Activated CD8-positive, alpha-beta T cell treated with anti-CD3 and anti-CD28 coated beads for 36 hours (primary cell): ENCODE measurements at places on chromosomes 7 and 10. TPM values are rescaled to one million over a fixed set of nuclear protein-coding genes. Genes with fewer than 3 reads are reported as not detected.
A peak's percentile ranks its signal among the peaks of the same experiment; 100 is the strongest.

DNA sequence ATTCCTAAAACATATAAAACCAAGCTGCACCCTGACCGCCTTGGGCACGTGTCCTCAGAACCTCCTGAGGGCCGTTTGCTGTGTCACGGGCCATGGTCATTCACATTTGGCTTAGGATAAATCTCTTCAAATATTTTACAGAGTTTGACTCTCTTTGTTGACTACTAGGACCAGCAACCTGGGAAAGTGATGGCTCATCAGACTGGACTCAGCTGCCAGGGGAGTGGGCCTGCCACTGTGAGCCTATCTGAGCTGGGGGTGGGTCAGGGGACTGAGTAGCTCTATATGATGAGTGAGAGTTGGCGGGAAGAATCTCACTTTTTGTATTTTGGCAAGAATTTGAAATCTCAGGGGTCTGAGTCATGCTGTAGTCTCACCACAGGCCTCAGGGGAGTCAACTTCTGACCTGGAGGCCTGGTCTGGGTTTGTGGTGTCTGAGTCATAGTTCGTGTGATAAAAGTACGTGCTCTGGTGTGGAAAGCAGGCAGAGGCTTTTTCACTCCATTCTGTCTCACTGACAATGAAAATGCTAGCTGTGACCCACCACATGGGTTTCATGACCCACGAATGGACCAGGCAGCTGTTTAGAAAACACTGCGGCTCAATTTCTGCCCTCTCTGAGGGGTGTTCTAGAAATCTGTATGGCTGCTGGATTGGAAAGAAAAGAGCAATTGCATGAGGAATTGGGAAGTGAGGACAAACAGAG lies 4.2 kb upstream of the UPP1 start:
- peaks cover 5% of the 10 kb centered on the region for H3K36me3 ChIP-seq
- peak overlapping the region; percentile 89 for H3K27ac ChIP-seq
- DNase-seq, result peak; percentile 93
- peaks cover 54% of the 10 kb centered on the region for H3K4me1 ChIP-seq
- H3K4me3 ChIP-seq, result peak overlapping the region; percentile 39

DNA sequence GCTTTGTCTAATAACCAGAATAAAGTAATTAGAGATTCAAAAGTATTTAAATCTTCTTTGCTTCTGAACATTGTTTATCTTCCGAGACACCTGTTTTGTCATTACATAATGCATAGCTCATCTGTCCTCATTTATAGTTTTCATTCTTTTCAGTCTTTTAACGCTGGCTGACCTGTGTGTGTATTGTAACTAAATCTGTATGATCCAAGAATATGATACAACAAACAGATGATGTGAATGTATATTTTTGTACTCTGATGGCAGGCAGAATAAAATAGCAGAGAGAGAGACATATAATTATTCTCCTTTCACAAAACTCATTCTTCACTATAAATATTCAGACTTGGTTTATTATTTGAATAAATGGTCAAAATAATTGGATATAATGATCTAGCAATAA lies 80.6 kb downstream of the ORC5 start:
- no peak for DNase-seq
- H3K36me3 ChIP-seq, result peaks cover 56% of the 10 kb centered on the region
- no peaks in the 10 kb centered on the region for H3K27me3 ChIP-seq
- H3K4me1 ChIP-seq, result no peaks in the 10 kb centered on the region
- H3K27ac ChIP-seq, result no peak overlapping the region

- no peak overlapping the region for H3K27ac ChIP-seq
- H3K36me3 ChIP-seq, result peaks cover 8% of the 10 kb centered on the region
- DNase-seq, result no peak
- no peaks in the 10 kb centered on the region for H3K27me3 ChIP-seq
- peaks cover 8% of the 10 kb centered on the region for H3K4me1 ChIP-seq
Observed at GRCh38 chr10:92142949-92143348, 147.9 kb downstream of the CPEB3 start.

- no peak for DNase-seq
- H3K36me3 ChIP-seq, result no peaks in the 10 kb centered on the region
- no peak overlapping the region for H3K27ac ChIP-seq
- no peaks in the 10 kb centered on the region for H3K27me3 ChIP-seq
- H3K4me3 ChIP-seq, result no peak overlapping the region
- no peaks in the 10 kb centered on the region for H3K4me1 ChIP-seq
Observed at GRCh38 chr7:3415861-3416312, 114.8 kb downstream of the SDK1 start.

GRCh38 chr10:119872610-119872859 lies at the start of gene MCMBP:
TSS of gene MCMBP (minus strand) at chr10:119872843. CDS start at chr10:119872584, 259 bp downstream.
- H3K4me1 ChIP-seq, result peaks cover 37% of the 10 kb centered on the region
- H3K4me3 ChIP-seq, result peak within 1 kb of the TSS; percentile 94
- DNase-seq, result no peak
- peaks cover 14% of the 10 kb centered on the region for H3K36me3 ChIP-seq
- peak within 1 kb of the TSS; percentile 91 for H3K27ac ChIP-seq
- H3K27me3 ChIP-seq, result no peaks in the 10 kb centered on the region

DNA sequence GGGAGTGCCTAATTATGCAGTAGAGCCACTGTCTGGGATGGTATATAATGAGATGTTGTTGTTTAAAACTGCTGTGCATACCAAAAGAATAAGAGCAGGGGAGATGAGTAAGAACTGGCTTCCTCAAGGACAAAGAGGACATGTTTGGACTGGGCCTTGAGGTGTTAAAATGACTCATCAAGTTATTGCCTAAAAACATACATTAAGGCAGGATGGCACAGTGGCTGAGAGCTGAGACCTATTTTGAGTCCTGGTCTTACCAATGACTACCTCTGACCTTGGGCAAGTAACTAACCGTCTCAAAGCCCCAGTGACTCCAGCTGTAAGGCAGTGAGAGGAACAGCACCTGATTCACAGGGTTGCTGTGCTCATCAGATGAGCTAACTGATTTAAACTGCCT lies 71.1 kb downstream of the CFAP58 start:
- no peak overlapping the region for H3K27ac ChIP-seq
- H3K36me3 ChIP-seq, result no peaks in the 10 kb centered on the region
- no peak overlapping the region for H3K4me3 ChIP-seq
- DNase-seq, result peak; percentile 8
- no peaks in the 10 kb centered on the region for H3K27me3 ChIP-seq
- no peaks in the 10 kb centered on the region for H3K4me1 ChIP-seq

DNA sequence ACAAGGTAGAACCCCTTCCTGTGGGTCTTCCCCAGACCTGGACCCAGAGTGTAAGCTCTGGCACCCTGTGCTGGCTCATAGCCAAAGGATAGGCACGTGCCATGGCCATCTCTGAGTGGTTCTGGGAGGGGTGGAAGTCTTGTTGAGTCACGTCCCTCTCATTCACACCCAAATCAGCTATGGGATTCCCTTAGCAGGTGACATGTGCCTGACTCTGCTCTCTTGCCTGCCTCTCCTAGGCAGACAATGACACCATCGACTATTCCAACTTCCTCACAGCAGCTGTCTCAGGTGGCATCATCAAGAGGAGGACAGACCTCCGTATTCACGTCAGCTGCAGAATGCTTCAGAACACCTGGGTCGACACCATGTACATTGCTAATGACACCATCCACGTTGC lies 59.8 kb downstream of the C10orf120 start:
- no peaks in the 10 kb centered on the region for H3K4me1 ChIP-seq
- H3K27ac ChIP-seq, result no peak overlapping the region
- H3K4me3 ChIP-seq, result no peak overlapping the region
- no peaks in the 10 kb centered on the region for H3K36me3 ChIP-seq
- H3K27me3 ChIP-seq, result peaks cover 7% of the 10 kb centered on the region
- no peak for DNase-seq

GRCh38 chr7:27174874-27175625 lies 930 bp upstream of the HOXA10 start:
- H3K36me3 ChIP-seq, result no peaks in the 10 kb centered on the region
- H3K27me3 ChIP-seq, result peaks cover 72% of the 10 kb centered on the region
- H3K4me3 ChIP-seq, result peak overlapping the region; percentile 12

- no peak within 1 kb of the TSS for H3K4me3 ChIP-seq
- no peaks in the 10 kb centered on the region for H3K36me3 ChIP-seq
- H3K27ac ChIP-seq, result no peak within 1 kb of the TSS
- no peak for DNase-seq
- H3K4me1 ChIP-seq, result peaks cover 2% of the 10 kb centered on the region
Observed at GRCh38 chr7:45888185-45888992, at the start of gene IGFBP1. TSS of gene IGFBP1 (plus strand) at chr7:45888488. CDS start at chr7:45888653, 165 bp downstream.

- H3K27me3 ChIP-seq, result peaks cover 5% of the 10 kb centered on the region
- H3K27ac ChIP-seq, result no peak overlapping the region
- H3K36me3 ChIP-seq, result no peaks in the 10 kb centered on the region
Observed at GRCh38 chr10:127266431-127266830, 70.0 kb upstream of the INSYN2A start.

DNA sequence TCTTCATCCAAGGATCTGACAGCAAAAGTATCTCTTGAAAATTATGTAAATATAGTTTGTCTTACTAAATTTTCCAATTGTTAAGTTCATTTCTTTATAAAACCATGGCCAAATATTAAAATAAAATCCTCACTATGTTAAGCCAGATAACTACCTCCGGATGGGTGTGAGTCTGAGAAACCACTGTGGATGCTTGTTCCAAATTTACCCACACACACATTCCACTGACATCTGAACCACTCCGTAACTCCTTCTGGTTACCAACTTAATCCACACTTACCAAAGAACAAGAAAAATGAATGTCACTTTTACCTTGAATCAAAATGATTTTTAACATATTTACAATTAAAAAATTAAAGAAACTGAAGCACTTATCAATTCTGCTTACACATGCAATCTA lies 19.7 kb downstream of the CYTH3 start:
- no peaks in the 10 kb centered on the region for H3K36me3 ChIP-seq
- peaks cover 38% of the 10 kb centered on the region for H3K4me1 ChIP-seq
- DNase-seq, result no peak
- H3K4me3 ChIP-seq, result no peak overlapping the region
- no peak overlapping the region for H3K27ac ChIP-seq
- peaks cover 18% of the 10 kb centered on the region for H3K27me3 ChIP-seq

GRCh38 chr7:150953061-150953997 lies 24.8 kb downstream of the KCNH2 start:
- H3K4me1 ChIP-seq, result peaks cover 4% of the 10 kb centered on the region
- no peaks in the 10 kb centered on the region for H3K36me3 ChIP-seq
- DNase-seq, result no peak
- H3K4me3 ChIP-seq, result no peak overlapping the region
- peaks cover 13% of the 10 kb centered on the region for H3K27me3 ChIP-seq

GRCh38 chr7:106082087-106082854 lies 29.8 kb downstream of the SYPL1 start:
- DNase-seq, result no peak
- H3K27ac ChIP-seq, result no peak overlapping the region

- peaks cover 3% of the 10 kb centered on the region for H3K27me3 ChIP-seq
- no peak for DNase-seq
- H3K4me3 ChIP-seq, result peak overlapping the region; percentile 89
- H3K36me3 ChIP-seq, result peaks cover 32% of the 10 kb centered on the region
- H3K27ac ChIP-seq, result peak overlapping the region; percentile 36
Observed at GRCh38 chr10:94363251-94363565, 469 bp upstream of the NOC3L start.

- H3K27me3 ChIP-seq, result peaks cover 35% of the 10 kb centered on the region
- H3K36me3 ChIP-seq, result no peaks in the 10 kb centered on the region
- H3K27ac ChIP-seq, result no peak overlapping the region
- no peak for DNase-seq
- H3K4me1 ChIP-seq, result peaks cover 5% of the 10 kb centered on the region
Observed at GRCh38 chr10:69803809-69804208, 2.1 kb downstream of the COL13A1 start.

GRCh38 chr7:50283731-50284130 lies 20.8 kb upstream of the IKZF1 start:
- no peak for DNase-seq
- H3K4me1 ChIP-seq, result peaks cover 73% of the 10 kb centered on the region
- peaks cover 4% of the 10 kb centered on the region for H3K36me3 ChIP-seq
- no peaks in the 10 kb centered on the region for H3K27me3 ChIP-seq
- H3K4me3 ChIP-seq, result no peak overlapping the region

GRCh38 chr10:98748298-98748697 lies 301.6 kb upstream of the HPS1 start:
- H3K4me1 ChIP-seq, result no peaks in the 10 kb centered on the region
- peak; percentile 10 for DNase-seq
- no peak overlapping the region for H3K4me3 ChIP-seq
- no peaks in the 10 kb centered on the region for H3K36me3 ChIP-seq
- H3K27ac ChIP-seq, result no peak overlapping the region

DNA sequence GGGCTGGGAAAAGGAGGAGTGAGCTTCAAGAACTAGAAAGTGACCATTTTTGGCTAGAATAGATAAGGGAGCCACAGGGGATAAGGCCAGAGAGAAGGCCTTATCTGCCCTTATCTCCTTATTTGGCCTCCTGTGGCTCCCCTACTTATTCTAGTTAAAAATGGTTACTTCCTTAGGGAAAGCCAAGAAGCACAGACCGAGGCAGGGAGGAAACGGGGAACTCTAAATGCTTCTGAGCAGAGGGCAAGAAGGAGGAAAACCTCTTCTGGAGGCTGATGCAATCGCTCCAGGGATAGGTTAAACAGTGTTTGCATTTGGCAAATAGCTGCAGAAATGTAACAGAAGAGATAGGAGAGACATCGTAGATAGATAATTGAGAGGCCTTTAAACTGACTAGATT lies 18.6 kb downstream of the NRP1 start:
- no peak overlapping the region for H3K4me3 ChIP-seq
- no peaks in the 10 kb centered on the region for H3K36me3 ChIP-seq
- DNase-seq, result no peak
- no peak overlapping the region for H3K27ac ChIP-seq
- H3K4me1 ChIP-seq, result no peaks in the 10 kb centered on the region

- H3K27ac ChIP-seq, result no peak overlapping the region
- no peak overlapping the region for H3K4me3 ChIP-seq
- H3K4me1 ChIP-seq, result no peaks in the 10 kb centered on the region
Observed at GRCh38 chr10:1162481-1163203, 106.5 kb downstream of the WDR37 start.

DNA sequence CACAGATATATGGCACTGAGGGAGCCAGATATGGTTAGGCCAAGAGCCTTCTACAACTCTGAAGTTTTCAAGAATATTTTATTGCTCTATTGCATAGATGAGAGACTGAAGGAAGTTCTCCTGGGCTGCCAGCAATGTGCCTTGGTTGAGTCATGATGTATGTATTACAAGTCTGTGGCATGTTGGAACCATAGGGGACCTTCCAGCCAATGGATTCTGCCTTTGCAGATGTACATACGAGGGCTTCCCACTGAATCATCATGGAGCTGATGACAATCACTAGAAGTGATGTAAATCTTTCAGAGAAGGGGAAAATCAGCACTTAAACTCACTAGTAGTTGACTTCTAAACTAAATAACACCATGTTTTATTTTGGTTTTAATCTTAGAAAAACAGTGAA lies 419.5 kb downstream of the PHTF2 start:
- no peak for DNase-seq
- H3K4me1 ChIP-seq, result no peaks in the 10 kb centered on the region
- H3K36me3 ChIP-seq, result no peaks in the 10 kb centered on the region
- H3K27me3 ChIP-seq, result peaks cover 6% of the 10 kb centered on the region

- peak overlapping the region; percentile 90 for H3K27ac ChIP-seq
- peaks cover 46% of the 10 kb centered on the region for H3K4me1 ChIP-seq
- H3K36me3 ChIP-seq, result no peaks in the 10 kb centered on the region
- H3K27me3 ChIP-seq, result peaks cover 5% of the 10 kb centered on the region
Observed at GRCh38 chr10:88270871-88271713, 312.0 kb downstream of the RNLS start.

GRCh38 chr7:25846722-25847121 lies 305.3 kb upstream of the NFE2L3 start:
- no peaks in the 10 kb centered on the region for H3K36me3 ChIP-seq
- H3K4me3 ChIP-seq, result no peak overlapping the region
- H3K27me3 ChIP-seq, result peaks cover 45% of the 10 kb centered on the region
- no peak overlapping the region for H3K27ac ChIP-seq
- peaks cover 1% of the 10 kb centered on the region for H3K4me1 ChIP-seq

Gene FAM13C
- not detected for total RNA-seq

Gene TMEM120A
- total RNA-seq, result 12.4 TPM

Gene PON3
- total RNA-seq, result not detected

Gene TAS2R40
- not detected for total RNA-seq

Gene STEAP1
- 0.51 TPM for total RNA-seq

Gene SAMD9
- 13.6 TPM for total RNA-seq

Gene DLX6
- total RNA-seq, result not detected

Gene SAP25
- 12.8 TPM for total RNA-seq

Gene NEUROD6
- not detected for total RNA-seq

Gene VSTM4
- 0.04 TPM for total RNA-seq
